NCI-H1930 (cell line): ENCODE measurements at places on chromosomes 3 and 15.

- no peak for DNase-seq
Observed at GRCh38 chr3:167736264-167736787, 805 bp downstream of the SERPINI1 start.

GRCh38 chr3:187188931-187189330 lies 8.4 kb upstream of the RTP1 start:
- DNase-seq, result no peak

DNA sequence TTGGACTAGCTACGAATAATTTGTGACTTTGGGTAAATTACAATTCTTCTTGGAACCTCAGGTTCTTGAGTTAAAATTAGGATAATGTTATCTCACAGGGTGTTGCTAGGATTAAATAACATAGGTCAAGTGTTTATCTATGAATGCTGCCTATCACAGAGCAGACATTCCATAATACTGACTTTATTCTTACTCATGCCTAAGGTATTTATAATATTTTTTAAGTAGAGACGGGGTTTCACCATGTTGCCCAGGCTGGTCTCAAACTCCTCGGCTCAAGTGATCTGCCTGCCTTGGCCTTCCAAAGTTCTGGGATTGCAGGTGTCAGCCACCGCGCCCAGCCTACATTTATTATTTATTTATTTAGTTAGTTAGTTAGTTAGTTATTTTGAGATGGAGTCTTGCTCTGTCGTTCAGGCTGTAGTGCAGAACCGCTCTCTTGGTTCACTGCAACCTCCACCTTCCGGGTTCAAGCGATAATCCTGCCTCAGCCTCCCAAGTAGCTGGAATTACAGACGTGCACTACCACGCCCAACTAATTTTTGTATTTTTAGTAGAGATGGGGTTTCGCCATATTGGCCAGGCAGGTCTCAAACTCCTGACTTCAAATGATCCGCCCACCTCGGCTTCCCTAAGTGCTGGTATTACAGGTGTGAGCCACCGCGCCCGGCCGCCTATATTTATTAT lies 741 bp upstream of the ZNF106 start:
- DNase-seq, result no peak

- no peak for DNase-seq
Observed at GRCh38 chr3:132315851-132316250, 1.4 kb upstream of the ACP3 start.

DNA sequence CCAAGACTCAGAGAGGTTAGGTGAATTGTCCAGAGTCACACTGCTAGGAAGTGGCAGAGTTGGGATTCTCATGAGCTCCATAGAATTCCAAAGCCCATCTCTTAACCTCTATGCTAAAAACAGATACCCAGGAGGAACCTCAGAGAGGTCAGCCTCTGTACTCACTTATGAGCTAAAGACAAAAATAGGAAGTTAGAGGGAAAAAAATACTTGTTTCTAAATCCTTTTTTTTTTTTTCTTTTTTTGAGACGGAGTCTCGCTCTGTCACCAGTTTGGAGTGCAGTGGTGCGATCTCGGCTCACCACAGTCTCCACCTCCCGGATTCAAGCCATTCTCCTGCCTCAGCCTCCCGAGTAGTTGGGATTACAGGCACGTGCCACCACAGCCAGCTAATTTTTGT lies 31.4 kb downstream of the FSD2 start:
- no peak for DNase-seq
